ENCODE measurements at places on chromosomes 7 and 10. TPM values are rescaled to one million over a fixed set of nuclear protein-coding genes. Genes with fewer than 3 reads are reported as not detected.
A peak's percentile ranks its signal among the peaks of the same experiment; 100 is the strongest.

FAM13C gene
- total RNA-seq: not detected

DNA sequence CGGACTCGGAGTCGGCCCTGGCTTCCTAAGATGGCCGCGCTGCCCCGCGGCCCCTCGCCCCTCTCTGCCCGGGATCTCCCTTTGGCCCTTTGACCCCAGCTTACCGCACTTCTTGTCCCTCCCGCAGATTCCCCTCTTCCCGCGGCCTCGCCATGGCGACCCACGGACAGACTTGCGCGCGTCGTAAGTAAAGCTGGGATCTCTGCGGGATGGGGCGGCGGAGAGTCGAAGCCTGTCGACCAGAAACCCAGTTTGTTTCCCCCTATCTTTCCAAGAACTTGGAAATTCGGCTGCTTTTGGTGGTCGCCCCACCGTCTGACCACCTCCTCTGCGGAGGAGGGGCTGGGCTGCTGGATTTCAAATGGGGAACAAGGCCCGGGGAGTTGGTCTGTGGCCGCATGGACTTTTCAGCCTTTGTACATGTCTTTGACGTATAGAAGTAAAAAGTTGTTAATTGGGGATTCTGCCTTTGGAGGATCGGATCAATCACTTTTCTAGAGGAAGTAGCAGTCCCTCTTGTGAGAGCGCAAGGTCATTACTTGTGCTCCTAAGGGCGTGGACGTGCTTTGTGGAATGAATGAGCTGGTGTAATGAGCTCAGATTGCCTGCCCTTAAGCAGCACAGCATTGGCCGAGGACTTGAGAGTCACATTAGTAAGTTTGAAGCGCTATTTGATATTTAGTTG, 553 bp downstream of the VDAC2 start:
- peak; percentile 51 for DNase-seq

GRCh38 chr10:11894381-11895107, 71.4 kb downstream of the PROSER2 start:
- no peak for DNase-seq

FANK1 gene
- 0.22 TPM for total RNA-seq

- DNase-seq: no peak
Measured at GRCh38 chr10:12797471-12798262, 203.8 kb downstream of the CCDC3 start.

- peak; percentile 18 for DNase-seq
Measured at GRCh38 chr7:2520131-2520760, 672 bp downstream of the LFNG start.

CFAP70 gene
- 0.22 TPM for total RNA-seq

DNA sequence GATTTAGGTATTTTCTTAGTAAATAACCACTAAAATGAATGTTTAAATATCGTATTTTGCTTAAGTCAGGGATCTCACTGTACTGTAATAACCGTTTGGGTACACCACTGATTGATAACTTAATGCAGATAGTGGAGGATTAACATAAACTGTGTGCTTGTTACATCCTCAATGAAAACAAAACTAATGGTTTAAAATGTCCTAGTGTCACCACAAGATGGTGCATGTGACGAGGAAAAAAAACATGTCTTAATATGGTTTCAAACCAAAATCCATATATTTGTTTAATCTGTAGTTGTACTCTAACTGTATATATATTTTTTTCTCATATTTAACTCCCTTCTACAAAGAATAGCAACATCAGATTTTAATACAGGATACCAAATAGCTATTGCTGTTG, 19.2 kb downstream of the ARMC10 start:
- no peak for DNase-seq

FLNC gene
- 496 TPM for total RNA-seq

Measured in HFFc6 (cell line).